Germinal center (tissue), 1 donor: ENCODE measurements at places on chromosomes 1 and 21.

GRCh38 chr1:37728416-37728815, 36.1 kb downstream of the CDCA8 start:
- DNase-seq, result no peak

GRCh38 chr1:117169871-117170596, 40.7 kb downstream of the VTCN1 start:
- DNase-seq, result no peak

DNA sequence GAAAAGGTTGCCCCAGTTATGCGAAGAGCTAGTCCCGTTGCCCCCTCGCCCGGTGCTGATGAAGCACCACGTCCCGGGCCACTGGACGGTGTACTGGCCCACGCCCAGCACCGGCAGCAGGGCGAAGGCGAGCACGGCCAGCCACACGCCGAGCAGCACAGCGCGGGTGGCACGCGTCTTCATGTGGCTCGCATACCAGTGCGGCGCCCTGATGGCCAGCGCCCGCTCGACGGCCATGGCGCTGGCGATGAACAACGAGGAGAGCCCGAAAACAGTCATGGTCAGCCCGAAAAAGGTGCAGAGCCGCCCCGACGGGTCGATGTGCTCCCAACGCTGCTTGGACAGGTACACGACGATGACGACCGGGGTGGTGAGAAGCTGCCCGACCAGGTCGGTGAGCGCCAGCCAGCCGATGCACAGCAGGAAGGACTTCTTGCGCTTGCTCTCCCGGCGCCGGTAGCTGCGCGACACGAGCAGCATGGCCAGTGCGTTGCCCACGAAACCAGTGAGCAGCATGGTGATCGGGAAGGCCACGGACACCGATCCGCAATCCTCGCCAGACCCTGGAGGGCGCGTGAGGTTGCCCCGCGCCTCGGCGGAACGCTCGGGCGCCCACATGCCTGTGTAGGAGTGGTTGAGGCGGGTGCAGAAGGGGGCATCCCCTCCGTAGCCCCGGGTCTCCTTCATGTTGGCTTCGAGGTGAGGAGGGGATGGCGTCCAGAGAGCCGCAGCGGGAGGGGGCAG, 553 bp downstream of the PTGER3 start:
- DNase-seq, result peak; percentile 6

GRCh38 chr1:204780630-204781029, 90.0 kb upstream of the NFASC start:
- no peak for DNase-seq

- no peak for DNase-seq
Observed at GRCh38 chr1:209618756-209619420, 33.3 kb downstream of the LAMB3 start.

- no peak for DNase-seq
Observed at GRCh38 chr21:38989745-38990423, 184.2 kb downstream of the ETS2 start.

DNA sequence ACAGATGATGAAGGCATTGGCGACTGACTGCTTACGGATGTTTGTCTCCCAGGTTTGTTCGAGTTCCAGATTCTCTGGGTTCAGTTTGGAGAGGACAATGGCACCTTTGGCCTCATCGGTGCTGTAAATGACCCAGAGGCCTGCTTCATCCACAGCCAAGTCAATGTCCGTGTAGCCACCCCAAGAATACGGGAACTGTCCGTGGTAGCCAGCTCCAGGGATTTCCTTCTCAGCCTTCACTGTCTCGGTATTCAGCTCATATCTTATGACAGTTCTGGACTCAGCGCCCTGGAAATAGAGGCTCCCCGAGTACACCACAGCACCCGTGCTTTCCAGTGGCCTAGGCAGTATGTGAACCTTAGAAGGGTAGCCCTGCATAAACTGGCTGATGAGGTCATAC, 14.1 kb downstream of the MYOCOS start:
- no peak for DNase-seq

- DNase-seq, result no peak
Observed at GRCh38 chr1:9207086-9207485, 27.5 kb upstream of the H6PD start.

DNA sequence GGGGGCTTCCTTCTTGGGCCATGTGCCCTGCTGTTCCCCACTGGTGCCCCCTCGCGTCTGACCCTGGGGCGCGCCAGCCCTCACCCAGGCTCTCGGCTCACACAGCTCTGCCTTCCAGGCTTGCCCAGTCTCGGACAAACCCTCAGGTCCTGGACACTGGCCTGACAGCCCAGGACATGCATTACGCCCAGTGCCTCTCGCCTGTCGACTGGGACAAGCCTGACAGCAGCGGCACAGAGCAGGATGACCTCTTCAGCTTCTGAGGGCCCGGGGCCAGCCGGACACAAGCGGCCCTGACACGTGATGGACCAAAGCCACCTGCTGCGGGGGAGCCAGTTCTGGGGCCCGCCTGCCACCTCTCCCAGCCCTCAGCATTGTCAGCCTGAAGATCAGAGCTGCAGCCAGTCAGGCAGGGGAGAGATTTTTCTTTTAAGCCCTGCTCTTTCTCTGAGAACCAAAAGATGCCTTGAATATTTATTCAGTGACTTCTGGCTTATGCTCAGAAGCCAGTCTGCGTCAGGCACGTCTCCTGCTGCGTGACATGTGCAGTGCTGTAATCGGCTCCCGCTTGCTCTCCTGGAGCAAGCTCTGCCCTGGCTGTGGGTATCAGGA, 23.4 kb downstream of the LDLRAP1 start:
- DNase-seq, result no peak

GRCh38 chr1:246678816-246679793, 45.1 kb upstream of the SCCPDH start:
- DNase-seq, result no peak

- no peak for DNase-seq
Observed at GRCh38 chr1:219405531-219406331, 207.2 kb downstream of the ZC3H11B start.

DNA sequence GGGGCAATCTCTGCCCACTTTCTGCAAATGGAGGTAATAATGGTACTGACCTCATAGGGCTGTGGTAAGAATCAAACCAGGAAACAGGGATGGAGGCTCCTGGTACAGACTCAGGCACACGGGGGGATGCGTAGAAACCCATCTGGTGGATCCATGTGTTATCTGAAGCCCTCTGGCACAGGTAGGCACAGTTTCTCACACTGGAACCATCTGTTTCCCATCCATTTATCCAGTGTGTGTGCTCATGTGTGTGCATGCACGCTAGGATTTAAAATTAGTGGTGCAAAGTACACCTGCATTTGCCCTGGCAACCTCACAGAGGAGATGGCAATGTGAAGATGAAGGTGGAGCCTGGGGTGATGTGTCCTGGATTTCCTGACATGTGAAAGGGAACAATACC, 103.3 kb downstream of the RAVER2 start:
- DNase-seq, result no peak

- no peak for DNase-seq
Observed at GRCh38 chr1:224739997-224740684, 124.0 kb downstream of the CNIH3 start.

- no peak for DNase-seq
Observed at GRCh38 chr1:37656026-37656425, 21.3 kb upstream of the RSPO1 start.

DNA sequence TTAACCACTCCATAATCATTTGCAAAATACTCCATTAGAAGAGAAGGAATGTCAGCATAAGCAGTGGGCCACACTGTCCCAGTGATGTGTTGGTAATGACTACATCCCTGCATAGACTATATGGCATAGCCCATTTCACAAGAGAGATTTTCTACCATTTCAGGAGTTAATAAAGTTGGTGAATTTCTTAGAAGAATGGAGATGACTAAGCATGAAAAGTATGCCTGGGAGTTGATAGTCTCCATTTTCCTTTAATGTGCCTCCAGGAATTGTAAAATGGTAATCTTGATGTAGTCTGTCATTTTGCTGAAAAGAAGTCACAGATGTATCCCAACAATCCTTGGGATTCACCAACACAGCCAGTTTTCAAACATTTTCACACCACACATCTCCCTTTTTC, 608.8 kb upstream of the CHRM3 start:
- no peak for DNase-seq

DNA sequence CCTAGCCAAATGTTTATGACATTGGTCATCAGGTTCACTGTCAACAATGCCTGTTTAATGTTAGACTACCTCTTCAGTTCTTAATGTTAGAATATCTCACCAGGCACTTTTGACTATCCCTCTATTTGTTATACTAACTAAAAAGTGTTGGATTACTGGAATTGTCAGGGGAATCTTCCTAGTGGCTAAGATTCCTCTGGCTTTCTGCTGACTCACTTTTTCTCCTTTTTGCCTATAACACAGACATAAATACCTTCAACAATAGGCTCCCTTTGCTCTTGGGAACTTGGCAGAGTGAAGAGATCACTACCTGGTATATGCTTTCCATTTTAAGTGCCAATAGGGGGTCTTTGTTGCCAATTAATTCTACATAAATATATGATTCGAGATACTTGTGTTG, 68.5 kb downstream of the TMEM200B start:
- DNase-seq, result no peak

DNA sequence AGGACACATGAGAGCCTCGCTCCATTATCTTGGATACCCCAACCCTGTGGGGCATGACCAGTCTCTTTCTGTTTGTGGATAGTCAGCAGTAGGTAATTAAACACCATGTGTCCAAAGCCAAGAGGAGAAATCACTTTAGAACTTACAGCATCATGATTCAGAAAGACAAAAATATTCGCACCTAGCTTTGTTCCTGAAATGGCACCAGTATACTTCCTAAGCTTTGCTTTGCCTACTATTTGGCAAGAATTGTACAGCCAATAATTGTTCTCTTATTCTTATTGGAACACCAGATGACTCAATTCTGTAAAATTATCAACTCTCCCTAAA, 24.2 kb downstream of the TNFRSF9 start:
- DNase-seq, result no peak

DNA sequence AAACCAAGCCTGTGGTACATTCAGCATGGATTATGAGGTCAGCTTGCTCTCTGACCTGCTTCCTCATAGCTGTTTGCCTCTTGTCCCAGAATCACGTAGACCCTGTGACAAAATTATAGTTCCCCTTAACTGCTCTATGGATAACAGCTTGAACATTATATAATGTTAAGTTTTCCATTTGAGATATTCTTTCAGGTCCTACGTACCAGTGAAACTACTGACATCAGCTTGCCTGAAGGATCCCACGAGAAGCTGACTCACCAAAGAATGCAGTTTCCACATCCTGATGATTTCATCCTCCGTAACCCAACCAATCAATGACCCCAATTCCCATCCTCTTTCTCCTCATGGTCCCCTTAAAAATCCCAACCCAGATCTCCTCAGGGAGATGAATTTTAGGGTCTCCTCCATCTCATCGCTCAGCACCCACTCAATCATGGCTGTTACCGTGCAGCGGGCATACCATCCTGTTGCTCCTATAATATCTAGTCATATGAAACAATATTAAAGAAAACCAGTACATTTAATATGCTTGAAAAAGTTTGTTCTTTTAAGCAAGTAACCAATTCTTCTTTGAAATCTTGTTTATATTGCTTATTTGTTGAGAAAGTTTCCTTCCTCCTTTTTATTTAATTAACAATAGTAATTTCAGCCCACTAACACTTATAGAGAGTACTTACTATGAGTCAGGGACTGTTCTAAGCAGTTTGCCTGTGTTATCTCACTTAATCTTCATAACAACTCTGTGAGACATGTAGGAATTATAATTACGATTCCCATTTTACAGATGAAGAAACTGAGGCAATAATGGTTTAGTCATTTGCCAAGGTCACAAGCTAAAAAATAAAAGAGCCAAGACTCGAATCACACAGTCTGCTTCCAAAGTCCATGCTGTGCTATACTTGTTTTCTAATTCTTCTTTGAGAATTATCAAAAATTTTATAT, 27.4 kb downstream of the CHML start:
- DNase-seq, result no peak

- DNase-seq, result no peak
Observed at GRCh38 chr1:8482979-8483381, 165.1 kb downstream of the SLC45A1 start.

GRCh38 chr1:160053548-160054365, 16.2 kb downstream of the KCNJ10 start:
- no peak for DNase-seq

DNA sequence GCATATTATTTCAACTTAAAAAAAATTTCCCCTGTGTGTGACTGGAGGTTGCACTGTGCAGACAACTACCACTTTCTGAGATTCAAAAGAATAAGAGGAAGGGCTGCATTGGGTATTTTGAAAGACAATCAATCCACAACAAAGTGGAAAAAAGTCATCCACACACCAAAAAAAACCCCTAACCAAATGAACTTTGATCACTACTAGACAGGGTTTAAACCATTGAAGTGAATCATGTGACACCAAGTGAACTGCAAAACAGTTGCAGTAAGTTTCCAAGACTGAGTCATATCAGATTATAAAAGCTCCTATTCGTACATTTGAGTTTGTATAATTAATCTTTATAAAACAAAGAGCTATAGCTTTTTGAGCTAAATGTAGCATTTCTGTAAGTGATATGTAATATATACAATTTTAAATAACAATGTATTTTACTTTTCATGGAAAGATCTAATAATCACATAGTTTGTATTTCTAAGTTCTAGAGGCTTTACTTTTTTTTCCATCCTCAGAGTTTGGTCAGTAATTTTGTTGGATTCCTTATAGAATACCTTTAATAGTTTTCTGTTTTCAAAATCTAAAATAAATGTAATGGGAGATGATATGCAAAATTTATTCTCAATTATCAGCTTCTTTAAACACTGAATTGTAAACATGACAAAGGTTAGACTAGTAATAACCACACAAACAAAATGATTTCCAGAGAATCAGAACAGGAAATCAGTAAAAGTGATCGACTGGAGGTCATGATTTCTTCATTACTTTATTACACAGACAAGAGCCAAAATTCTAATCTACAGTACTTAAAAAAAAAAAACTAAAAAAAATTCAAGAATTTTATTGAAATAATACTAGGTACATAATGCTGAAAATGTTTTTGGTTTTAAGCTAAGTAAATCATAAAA, 50.5 kb upstream of the GFI1 start:
- peak; percentile 17 for DNase-seq

GRCh38 chr21:32055305-32055704, 182.5 kb downstream of the HUNK start:
- DNase-seq, result no peak

DNA sequence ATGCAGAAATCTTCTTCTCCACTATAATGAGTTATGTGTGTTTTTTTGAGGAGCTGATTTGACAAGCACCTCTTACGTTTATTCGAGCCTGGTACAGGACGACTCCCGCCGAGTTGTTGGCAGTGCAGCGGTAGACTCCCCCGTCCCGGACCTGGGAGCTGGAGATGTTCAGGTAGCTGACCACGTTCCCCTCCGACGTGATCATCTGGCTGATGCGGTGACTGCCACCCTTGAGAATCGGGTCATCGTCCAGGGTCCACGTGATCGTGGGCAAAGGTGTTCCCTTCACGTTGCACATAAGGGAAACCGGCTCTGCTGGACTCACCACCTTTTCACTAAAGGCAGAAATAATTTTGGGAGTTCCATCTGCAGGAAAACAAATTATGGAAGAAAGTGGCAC, 471.8 kb downstream of the PCP4 start:
- no peak for DNase-seq

- DNase-seq, result no peak
Observed at GRCh38 chr1:182119631-182120030, 58.1 kb upstream of the ZNF648 start.
